Activated B cell treated with CpG ODN at 0.5 μM for 24 hours (primary cell): ENCODE measurements at places on chromosomes 13 and 19. TPM values are rescaled to one million over a fixed set of nuclear protein-coding genes. Genes with fewer than 3 reads are reported as not detected.
A peak's percentile ranks its signal among the peaks of the same experiment; 100 is the strongest.

Gene KIRREL2
- not detected in 2 replicates for total RNA-seq

DNA sequence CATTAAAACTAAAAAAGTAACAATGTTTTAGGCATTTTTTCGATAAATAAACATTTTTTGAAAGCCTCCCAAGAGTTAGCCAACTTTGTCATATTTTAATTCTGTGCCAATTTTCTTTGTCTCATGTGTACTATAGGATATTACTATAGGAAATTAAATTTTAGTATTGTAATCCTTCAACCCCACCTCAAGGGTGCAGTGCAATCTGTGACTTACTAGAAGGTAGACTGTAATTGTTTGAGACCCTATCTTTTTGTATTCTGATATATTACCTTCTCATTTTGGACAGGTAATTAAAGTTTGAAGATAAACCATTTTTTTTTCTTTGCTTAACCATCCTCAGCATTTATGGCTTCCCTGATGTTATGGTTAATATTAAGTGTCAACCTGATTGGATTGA lies 457.8 kb downstream of the PCDH20 start:
- no peak for DNase-seq

- DNase-seq = no peak
Observed at GRCh38 chr13:23723471-23723870, 153.3 kb downstream of the TNFRSF19 start.

GRCh38 chr13:113887700-113888201 lies 23.9 kb upstream of the GAS6 start:
- DNase-seq = no peak

Gene TMED1
- total RNA-seq = 11.9 and 15.7 TPM in 2 replicates

DNA sequence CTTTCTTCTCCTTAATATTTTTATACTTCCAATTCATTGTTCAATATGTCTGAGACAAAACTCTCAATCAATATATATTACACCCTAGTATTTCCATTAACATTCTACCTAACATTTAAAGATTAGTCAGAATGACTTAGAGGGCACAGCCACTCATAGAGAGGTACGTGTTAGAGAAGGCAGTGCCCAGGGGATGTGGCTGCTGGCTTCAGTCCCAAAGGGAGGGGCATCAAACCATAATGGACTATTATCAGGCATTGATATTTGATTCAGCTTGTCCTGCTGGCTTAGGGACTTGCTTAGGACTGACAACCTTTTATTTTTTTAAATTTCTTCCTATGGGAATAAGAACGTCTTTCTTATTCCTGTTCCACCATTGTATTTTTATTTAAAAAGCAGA lies 1392.0 kb upstream of the ATXN8OS start:
- DNase-seq = no peak

DNA sequence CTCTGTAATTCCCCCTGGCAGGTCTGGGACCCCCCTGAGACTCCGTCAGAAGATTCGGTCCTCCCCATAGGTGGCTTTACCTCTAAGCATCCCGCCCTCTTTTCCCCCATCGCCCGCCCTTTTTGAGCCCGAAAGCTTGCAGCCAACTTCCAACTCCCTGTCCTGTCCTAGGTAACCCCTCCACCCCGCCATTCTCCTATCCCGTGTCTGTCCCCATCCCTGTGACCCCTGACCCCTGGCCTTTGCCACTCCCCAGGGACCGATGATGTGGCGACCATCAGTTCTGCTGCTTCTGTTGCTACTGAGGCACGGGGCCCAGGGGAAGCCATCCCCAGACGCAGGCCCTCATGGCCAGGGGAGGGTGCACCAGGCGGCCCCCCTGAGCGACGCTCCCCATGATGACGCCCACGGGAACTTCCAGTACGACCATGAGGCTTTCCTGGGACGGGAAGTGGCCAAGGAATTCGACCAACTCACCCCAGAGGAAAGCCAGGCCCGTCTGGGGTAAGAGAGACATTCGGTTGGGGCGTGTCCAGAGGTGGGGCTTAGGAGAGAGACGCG lies 488 bp downstream of the RCN3 start:
- no peak for DNase-seq

- DNase-seq = no peak
Observed at GRCh38 chr13:93680329-93680728, 453.7 kb downstream of the GPC6 start.

DNA sequence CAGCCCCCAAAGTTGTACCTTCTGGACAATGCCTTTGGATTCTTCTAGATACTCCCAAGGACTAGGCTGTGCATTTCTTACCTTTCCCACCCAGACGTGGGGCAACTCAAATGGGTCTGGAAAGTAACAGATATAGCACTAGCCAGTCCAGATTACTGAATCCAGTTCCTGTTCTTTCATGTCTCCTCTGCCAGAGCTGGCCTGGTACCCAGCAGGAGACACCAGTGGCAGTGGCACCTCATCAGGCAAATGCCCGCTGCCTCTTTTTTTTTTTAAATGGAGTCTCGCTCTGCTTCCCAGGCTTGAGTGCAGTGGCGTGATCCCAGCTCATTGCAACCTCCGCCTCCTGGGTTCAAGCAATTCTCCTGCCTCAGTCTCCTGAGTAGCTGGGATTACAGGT lies 43.2 kb downstream of the N4BP2L2 start:
- DNase-seq = no peak

- DNase-seq = no peak
Observed at GRCh38 chr19:5152767-5153532, 184.0 kb downstream of the KDM4B start.

GRCh38 chr19:8429044-8429443 lies 15.7 kb upstream of the HNRNPM start:
- no peak for DNase-seq

- DNase-seq = no peak
Observed at GRCh38 chr13:29483211-29483610, 112.3 kb downstream of the SLC7A1 start.

- no peak for DNase-seq
Observed at GRCh38 chr19:522726-523125, 8.8 kb upstream of the CDC34 start.

Gene CPAMD8
- total RNA-seq = 1.7 and 1.8 TPM in 2 replicates

- DNase-seq = no peak
Observed at GRCh38 chr13:74280795-74281490, 146.7 kb upstream of the KLF12 start.

- DNase-seq = no peak
Observed at GRCh38 chr19:34880034-34880433, 46.7 kb upstream of the ZNF30 start.

Gene ZSWIM4
- total RNA-seq = 8.5 and 11.2 TPM in 2 replicates

GRCh38 chr19:30325676-30326392 lies 46.4 kb upstream of the ZNF536 start:
- no peak for DNase-seq

GRCh38 chr13:38418286-38418685 lies 68.6 kb downstream of the UFM1 start:
- no peak for DNase-seq

- DNase-seq = no peak
Observed at GRCh38 chr19:1526979-1527649, 3.2 kb downstream of the PLK5 start.

DNA sequence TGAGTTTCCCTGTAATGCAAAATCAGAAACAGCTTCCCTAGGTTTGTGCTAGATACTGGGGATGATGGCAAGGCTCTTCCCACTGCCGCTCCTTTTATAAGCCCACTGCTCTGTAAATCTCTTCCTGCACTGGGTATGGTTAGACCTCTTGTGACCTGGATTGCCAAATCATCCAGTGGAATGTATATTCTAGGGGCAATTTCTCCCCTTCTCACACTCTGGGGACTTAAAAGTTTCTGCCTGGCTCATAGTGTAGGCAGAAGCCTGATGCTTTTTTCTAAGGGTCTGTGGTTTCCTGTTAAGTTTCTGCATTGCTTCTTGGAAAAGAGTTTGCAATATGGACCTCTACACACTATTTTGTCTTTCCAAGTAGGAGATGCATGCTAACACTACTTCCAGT lies 1582.0 kb upstream of the PCDH20 start:
- no peak for DNase-seq

DNA sequence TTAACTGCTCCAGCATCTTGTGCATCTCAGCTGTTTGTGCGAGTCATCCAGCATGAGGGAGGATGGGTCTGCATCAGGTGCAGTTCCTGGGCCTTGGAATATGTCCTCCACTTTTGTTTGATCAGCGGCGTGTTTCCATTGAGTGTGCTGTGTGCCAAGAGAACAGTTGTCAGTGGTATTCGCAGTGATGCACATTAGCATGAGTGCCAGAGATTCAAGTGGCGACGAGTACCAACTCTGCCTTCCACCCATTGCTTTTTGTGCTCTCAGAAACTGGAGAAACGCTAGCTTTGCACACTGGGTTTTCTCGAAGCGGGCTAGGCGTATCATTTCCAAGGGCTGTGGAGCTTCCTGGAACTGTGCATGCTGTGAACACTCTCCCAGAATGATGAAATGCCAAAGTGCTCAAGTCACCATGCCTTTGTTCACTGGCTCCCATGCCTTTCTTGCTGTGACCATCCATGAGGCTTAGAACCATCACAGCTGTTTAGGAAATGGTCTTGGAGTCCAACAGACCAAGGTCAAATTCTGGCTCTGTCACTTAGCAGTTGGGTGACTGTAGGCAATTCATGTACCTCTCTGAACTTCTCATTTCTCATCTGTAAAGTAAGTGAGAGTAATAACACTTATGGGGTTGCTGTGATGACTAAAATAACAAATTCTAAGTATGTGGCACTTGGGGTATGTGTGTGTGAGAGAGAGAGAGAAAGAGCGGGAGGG lies 18.4 kb downstream of the LRCH1 start:
- DNase-seq = no peak

DNA sequence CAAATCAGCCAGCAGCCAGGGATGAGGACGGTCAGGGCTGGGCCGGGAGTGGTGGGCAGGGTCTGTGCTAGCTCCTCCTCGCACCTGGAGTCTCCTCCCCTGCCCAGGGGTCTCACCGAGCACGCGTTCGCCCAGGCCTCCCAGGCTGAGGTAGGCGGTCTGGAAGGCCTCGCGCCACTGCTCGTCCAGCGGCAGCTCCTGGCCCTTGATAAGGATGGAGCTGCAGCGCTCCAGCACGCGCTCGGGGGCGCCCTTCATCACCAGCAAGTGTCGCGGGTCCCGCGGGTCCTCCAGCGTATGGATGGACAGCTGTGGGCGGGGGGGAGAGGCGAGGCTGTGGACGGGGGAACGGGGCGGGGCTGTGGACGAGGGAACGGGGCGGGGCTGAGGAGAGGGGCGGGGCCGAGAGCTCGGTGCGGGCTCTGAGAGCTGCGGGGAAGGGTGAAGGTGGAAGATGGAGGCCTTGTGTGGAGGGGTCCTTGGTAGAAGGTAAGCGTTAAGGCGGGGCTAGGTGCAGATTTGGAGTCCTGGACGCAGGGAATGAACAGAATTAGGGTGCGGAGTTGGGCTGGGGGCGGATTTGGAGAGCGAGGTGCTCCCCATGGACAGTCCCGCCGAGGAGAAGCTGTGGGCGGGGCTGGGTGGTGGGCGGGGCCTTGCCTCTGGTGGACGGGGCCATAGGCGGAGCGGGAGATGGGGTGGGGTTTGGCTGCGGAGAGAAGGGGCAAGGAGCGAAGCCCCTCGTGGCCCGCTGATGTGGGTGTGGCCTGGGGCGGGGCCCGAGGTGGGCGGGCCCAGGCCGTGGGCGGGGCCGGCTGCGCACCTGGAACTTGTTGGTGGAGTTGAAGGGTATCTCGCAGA lies 5.7 kb downstream of the ATP4A start:
- DNase-seq = peak; percentile 35

DNA sequence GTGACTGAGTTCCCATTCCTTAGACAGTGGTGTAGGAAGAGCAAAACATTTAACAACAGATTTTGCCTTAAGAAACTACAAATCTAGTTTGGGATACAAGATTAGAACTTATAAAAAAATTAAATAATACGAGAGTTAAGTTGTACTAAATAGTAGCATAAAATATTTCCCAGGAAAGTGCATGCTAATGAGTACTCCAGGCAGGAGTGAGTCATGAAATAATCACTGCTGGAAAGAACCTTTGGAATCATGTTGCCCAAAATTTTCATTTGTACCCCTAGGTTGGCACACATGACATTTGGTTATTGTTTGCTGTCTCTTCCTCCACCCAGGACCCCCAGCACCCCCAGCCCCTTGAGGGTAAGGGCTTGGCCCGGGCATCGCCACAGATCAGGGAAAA lies 26.3 kb upstream of the KL start:
- no peak for DNase-seq

- DNase-seq = no peak
Observed at GRCh38 chr19:54180691-54181091, 7.7 kb upstream of the TMC4 start.

DNA sequence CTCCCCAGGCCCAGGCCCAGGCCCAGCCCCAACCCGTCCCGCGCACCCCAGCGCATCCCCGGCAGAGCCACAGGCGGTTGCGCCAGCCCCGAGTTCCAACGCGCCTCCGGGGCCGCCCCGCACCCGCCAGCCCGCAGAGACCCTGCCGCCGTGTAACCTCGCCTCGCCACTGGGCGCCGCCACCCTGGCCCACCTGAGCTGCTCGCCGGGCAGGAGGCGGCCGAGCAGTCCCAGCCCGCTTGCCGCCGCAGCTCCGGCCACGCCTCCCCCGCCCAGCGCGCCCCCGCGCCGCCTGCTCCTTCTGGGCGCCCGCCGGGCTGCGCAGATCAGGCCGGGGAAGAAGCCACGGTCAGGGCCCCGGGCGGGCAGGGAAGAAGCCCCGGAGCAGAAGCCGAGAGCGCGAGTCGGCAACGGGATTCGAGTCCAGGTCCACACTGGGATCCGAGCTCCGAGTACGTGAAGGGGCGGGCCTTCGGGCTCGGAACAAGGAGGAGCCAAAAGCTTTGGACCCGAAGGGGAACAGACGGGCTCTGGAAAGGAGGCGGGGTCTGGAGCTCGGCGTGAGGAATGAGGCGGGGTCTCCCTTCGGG lies at the start of gene MBOAT7:
MBOAT7 (minus strand) TSS at position 436 of the 590 bp plus-strand sequence. CDS start 1,072 bp downstream, outside the sequence.
- DNase-seq = no peak

- no peak for DNase-seq
Observed at GRCh38 chr19:11570039-11570462, 7.4 kb downstream of the ACP5 start.

DNA sequence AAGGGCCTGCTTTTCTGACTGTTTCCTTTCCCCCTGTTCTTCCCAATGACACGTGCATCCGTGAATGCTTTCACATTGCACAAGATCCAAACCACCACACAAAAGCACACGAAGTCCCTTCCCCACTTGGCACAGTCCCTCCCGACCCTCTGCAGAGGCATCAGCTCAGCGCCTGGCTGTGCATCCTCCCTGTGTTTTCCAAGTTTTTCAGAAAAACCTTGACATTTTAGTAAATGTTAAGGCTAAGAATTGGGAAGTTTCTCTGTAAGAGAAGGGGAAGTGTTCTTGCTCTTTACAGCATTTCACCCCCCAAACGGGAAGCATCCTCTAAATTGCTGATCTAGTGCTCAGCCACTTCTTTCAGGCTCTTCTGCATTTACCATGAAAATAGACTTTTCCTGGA lies 94.5 kb upstream of the TM9SF2 start:
- no peak for DNase-seq

GRCh38 chr13:106286811-106287210 lies 248.7 kb downstream of the EFNB2 start:
- no peak for DNase-seq

DNA sequence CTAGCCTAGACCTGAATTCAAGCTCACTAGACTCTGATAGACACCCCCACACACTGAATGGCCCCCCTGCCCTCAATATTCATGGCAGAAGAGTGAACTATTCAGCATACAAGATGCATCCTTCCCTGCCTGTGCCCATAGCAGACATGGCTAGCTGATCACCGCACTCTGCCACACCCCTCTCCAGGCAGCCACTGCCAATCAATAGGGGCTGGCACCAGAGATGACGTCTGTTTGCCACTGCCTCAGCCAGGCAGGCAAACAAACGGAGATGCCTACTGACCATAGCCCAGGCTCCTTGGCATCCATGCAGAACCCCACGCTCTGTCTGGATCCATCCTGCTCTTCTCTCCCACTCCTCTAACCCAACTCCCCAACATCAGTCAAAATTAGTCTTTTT lies 13.8 kb upstream of the NPAS1 start:
- DNase-seq = no peak

- no peak for DNase-seq
Observed at GRCh38 chr13:51781246-51782022, 22.5 kb downstream of the DHRS12 start.

Gene CCDC70
- total RNA-seq = not detected in 2 replicates

Gene MAMSTR
- total RNA-seq = 0.37 and 0.78 TPM in 2 replicates
